ENCODE measurements at places on chromosomes 7 and 10. TPM values are rescaled to one million over a fixed set of nuclear protein-coding genes. Genes with fewer than 3 reads are reported as not detected.

DNA sequence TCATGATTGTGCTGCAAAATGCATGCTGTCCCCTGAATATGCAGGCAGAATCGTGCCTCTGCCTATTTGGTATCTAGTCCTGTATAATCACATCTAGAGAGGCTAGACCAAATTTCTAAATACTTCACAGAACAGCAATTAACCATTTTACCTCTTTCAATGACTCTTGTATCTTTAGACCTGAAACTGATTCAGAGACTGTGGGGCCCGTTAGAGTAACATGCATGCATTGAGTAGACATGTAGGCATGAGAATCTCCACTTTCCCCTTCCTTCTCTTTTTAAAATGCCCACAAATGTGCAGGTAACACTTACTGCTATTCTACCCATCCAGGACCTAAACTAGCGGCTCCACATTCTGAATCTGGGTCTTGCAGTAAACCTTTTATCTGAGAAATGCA lies 8.8 kb downstream of the ZNF92 start:
- DNase-seq, result no peak

GRCh38 chr10:123995082-123995460 lies 98.3 kb downstream of the CHST15 start:
- peak; percentile 17 for DNase-seq

- no peak for DNase-seq
Observed at GRCh38 chr7:78562191-78562590, 763.6 kb downstream of the PHTF2 start.

GRCh38 chr7:51300762-51301674 lies 15.6 kb downstream of the COBL start:
- no peak for DNase-seq

- no peak for DNase-seq
Observed at GRCh38 chr7:113805976-113806375, 112.8 kb downstream of the PPP1R3A start.

Gene PSD
- 11.4 TPM for total RNA-seq

DNA sequence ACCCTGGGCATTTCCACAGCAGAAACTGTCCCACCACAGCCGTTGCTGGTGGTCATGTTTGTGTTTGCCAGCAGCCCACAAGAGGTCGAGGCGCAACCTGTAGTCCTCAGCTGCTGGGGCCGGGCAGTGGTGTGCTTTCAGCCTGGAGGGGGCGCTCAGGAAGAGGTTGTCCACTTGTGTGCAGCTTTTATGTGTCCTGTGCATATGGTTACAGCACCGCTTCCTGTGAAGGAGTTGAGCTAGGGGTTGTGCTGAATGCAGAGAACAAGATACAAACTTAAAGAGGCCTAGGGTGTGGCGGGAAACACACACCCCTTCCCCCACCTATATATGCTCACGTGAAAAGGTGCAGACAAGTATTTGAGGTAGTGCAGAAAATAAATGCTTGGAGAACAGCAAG lies 29.5 kb upstream of the PFKFB3 start:
- DNase-seq, result peak; percentile 43

Gene NAT16
- total RNA-seq, result not detected

- DNase-seq, result no peak
Observed at GRCh38 chr7:81833401-81833800, 63.6 kb upstream of the HGF start.

DNA sequence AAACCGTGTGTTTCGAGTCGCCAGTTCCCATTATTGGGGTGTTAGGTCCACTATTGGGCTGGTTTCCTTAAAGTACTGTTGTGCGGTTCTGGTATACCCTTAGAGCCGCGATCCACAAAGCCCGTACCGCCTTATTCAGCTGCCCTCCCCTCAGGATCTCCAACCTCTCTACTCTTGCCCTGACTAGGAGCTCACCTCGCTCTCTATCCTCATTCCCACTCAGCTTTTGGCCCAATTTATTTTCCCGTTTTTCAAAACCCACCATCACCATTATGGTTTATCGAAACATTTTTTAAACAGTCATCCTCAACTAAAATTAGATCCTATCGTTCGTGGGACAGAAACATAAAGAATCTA lies 461 bp upstream of the ETV1 start:
- DNase-seq, result no peak

Gene SH2D4B
- not detected for total RNA-seq

DNA sequence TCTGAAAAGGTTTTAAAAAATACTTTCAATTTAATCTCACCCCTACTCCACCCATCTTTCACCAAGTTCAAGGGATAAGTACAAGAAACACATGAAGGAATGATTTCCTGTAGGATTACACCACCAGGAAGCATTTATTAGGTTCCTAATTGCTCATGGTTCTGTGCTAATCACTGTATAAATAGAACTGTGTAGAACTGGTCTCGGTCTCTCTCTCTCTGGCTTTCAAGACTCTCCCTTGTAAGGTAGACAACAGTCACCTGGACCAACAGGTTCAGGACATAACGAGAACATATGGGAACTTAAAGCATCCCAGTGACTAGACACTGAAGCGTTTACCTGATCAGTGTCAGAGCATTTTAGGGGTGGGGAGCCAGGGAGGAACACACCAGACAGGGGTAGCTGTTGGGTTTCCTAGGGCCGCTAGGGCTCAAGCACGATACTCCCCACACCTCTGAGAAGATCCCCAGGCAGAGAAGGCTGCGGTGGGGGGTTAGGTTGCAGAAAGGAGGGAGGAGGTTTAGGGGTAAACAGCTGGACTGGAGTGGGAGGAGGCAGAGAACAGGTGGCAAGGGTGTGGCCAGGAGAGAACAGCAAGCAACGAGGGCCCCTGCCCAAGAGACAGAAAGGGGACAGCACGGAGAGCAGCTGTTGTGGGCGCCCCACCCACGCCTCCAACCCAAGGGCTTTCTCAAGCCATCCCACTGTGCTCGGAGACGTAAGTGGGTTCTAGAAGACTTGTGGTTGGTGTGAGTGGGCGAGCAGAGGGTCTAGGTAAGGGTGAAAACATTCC lies 52.5 kb upstream of the USP6NL start:
- DNase-seq, result peak; percentile 55

Gene COG5
- total RNA-seq, result 46.8 TPM

Measured in mucosa of descending colon (tissue), 3 donors.